ENCODE measurements at places on chromosomes 5 and 9.

DNA sequence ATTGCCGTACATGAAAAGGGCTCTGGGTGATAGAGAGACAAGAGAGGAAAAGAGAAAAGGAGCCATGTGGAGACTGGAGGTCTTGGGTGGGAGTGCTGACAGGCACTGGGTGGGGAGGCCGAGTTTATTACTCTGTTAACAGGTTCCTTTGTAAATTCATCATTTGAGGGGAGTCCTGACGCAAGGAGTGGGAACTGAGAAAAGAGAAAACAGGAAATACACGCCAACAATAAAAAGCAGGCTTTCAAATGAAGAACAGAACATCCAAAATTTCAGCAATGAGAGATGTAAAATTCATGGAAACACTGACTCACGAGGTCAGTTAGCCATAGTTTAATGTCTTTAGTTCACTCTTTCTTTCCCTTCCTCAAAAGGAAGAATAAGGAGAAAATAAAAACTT lies 342.8 kb downstream of the TMEM167A start:
- DNase-seq = no peak

GRCh38 chr5:110727025-110727314 lies 499 bp upstream of the TMEM232 start:
- no peak for DNase-seq

DNA sequence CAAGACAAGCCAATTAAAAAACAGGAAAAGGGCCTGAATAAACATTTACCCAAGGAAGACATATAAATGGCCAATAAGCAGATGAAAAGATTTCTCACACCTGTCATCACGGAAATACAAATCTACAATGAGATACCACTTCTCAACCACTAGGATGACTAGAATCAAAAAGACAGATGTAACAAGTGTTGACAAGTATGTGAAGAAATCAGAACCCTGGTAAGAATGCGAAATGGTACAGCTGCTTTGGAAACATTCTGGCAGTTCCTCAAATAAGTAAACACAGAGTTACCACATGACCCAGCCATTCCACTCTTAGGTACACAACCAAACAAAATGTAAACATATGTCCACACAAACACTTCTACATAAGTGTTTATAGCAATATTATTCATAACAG lies 32.5 kb downstream of the LEAP2 start:
- no peak for DNase-seq

- no peak for DNase-seq
Observed at GRCh38 chr5:11851416-11851815, 52.8 kb downstream of the CTNND2 start.

DNA sequence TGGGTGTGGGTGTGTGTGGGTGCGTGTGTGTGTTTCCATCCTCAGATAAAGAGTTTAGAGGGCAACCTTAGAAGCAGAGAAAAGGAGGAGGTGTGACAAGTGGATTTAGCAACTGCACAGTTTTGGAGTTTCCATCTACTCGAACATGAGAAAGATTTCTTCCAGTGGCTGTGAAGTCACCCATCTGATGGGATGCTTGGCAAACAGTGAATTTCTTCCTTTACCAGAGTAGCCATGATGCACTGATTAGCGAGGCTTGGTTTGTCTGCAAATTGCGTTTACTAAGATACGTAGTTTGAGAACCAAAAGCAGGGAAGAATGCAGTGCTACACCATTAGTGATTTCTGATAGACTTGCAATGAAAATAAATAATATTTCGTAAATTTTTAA lies 791 bp upstream of the STARD4 start:
- DNase-seq = no peak

DNA sequence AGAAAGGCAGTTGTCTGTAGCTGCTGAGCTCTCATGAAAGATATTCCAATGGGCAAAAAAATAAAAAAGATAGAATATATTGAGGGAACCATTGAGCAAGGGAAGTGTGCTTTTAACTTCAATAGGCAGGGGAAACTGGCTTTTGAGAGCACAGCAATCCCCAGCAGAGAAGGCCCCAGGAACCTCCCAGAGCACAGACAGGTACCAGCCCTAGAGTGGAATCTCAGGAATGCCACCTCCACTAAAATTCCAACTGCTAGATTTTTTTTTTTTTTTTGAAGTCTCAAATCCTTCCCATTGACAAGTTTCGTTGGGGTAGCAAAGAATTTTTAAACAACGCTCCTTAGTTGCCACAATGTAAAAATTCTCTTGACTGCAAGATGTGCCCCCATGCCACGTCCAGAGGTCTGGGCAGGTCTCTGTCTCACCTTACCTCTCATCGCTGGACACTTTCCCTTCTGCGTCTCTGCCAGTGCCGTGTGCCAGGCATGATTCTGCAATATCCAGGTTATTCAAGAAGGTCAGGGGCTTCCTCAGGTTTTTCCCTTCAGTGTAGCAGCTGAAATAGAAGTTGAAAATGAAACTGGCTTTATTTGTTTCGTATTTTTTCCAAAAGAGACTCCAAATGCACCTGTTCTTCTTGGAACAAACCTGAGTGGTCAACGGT lies 64.2 kb upstream of the IRX1 start:
- no peak for DNase-seq

DNA sequence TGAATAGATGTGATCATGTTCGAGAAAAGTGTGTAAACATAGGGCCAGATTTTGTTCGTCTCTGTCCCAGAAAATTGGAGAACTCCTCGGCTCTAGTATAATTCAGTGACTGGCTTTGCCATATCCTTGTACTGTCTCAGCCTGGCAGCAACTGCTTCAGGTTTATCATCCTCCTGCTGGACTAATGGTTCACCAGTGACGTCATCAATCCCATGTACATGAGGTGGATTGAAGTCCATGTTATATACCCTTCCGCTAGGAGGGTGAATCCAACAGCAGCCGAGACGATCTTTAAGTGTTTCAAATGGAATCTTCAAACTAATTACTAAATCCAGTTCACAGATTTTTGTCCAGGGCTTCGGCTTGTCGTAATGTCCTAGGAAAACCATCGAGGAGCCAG lies 17.1 kb upstream of the PLPP1 start:
- no peak for DNase-seq

GRCh38 chr5:7251132-7251531 lies 144.8 kb upstream of the ADCY2 start:
- no peak for DNase-seq

GRCh38 chr5:16411741-16412455 lies 53.7 kb downstream of the ZNF622 start:
- no peak for DNase-seq

DNA sequence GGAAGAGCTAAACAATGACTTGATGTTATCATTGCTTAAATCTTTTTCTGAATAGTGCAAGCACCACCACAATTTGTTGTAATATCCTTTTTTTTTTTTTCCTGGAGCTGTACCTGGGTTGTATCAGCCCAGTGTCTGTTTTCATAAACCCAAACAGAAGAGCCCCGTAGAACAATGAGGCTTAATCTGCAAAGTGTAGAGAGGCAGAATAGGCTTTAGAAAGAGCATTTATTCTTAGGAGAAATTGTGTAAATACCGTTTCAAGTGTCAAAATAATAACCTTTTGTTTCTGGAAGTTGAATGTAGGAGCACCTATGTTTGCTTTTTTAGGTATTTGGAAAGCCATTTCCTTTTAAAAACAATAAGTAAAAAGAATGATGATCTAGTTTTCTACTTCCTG lies 26.4 kb downstream of the RGS7BP start:
- DNase-seq = no peak

- DNase-seq = no peak
Observed at GRCh38 chr5:26791433-26791832, 247.0 kb downstream of the CDH9 start.

DNA sequence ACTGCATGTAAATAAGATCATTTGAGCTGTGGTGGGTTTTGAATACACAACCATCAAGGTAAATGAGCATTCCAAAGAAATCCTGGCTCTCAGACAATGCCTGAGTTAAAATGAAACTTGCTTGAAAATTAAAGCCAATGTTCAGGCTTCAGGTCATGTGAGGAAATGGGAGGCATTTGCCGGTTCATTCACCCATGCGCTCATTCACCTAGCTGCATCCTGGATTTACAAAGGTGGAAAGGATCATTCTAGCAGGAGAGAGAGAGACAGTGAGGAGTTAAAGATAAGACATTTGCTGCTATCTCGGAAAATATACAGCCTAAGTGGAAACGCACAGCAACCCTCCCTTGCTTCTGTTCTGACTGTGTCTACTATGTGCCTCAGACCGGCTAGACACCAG lies 143.8 kb upstream of the KLF4 start:
- DNase-seq = no peak

DNA sequence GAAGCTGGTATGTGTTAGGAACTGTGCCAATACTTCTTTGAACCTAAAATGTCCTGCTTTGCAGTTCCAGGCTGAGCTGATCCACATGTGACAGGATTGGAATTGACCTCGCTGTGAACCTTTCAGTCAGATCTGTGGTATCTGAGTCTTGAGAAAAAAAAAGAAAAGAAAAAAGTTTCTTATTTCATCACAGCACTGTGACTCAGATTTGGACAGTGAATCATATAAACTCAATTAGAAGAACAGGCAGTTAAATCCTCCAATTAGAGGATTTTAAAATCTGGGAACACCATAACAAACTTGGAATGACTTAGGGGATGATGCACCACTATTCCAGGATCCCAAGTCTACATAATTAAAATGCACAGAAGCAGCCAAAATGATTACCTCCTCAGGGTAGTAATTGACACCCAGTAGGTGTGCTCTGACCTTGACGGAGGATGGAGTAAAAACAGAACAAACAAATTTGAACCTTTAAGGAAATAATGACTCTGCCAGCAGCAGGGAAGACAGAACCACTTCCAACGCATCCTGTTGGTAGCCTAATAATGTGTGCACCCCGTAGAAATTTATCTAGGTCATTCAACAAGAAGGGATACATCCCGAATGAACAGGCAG lies 57.8 kb upstream of the RAI14 start:
- no peak for DNase-seq

DNA sequence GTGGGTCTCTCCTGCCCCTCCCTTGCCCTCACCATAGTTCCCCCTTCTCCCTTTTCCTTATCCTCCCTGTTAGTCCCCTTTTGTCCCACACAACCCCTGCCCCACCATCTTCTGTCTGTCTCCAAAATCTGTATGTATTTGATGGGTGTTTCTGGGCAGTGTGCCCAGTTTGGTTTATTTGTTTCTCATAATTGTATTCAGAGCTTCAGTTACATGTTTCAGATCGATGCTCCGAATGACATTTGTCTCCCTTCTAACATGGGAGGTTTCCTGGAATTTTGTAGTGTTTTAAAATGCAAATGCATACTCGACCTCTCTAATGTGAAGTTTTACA lies 22.2 kb downstream of the FBXL7 start:
- no peak for DNase-seq

DNA sequence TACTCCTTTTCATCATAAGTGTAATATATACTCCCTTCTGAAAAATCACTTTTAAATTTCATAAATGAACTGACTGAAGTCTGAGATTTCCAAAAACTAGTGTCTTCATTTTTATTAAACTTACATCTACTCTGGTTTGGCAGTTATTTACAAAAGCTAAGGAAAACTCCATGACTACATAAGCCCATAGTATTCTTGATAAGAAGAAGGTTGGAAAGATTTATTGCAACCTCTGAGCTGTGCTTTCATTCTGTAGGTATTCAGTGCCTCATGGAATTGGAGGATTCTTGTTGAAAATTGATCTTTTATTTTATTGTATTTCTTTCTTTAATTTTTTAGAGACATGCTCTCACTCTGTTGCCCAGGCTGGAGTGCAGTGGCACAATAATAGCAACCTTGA lies 41.7 kb downstream of the GNAQ start:
- no peak for DNase-seq

DNA sequence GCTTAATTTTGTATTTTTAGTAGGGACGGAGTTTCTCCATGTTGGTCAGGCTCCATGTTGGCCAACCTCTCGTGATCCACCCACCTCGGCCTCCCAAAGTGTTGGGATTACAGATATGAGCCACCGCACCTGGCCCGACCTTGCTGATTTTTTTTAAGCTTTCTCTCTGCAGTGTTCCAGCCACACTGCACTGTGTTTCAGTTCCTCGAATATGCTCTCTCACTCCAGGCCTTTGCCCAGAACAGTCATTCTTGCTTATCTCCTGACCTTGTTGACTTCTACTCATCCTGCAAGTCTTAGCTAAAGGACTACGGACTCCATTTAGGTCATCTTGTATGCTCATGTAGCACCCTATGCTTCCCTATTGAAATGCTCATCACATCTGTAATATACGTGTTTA lies 3.3 kb downstream of the SNAPC3 start:
- DNase-seq = no peak

- no peak for DNase-seq
Observed at GRCh38 chr5:93874491-93874890, 133.1 kb upstream of the POU5F2 start.

GRCh38 chr5:121937762-121938161 lies 24.0 kb upstream of the SRFBP1 start:
- no peak for DNase-seq

DNA sequence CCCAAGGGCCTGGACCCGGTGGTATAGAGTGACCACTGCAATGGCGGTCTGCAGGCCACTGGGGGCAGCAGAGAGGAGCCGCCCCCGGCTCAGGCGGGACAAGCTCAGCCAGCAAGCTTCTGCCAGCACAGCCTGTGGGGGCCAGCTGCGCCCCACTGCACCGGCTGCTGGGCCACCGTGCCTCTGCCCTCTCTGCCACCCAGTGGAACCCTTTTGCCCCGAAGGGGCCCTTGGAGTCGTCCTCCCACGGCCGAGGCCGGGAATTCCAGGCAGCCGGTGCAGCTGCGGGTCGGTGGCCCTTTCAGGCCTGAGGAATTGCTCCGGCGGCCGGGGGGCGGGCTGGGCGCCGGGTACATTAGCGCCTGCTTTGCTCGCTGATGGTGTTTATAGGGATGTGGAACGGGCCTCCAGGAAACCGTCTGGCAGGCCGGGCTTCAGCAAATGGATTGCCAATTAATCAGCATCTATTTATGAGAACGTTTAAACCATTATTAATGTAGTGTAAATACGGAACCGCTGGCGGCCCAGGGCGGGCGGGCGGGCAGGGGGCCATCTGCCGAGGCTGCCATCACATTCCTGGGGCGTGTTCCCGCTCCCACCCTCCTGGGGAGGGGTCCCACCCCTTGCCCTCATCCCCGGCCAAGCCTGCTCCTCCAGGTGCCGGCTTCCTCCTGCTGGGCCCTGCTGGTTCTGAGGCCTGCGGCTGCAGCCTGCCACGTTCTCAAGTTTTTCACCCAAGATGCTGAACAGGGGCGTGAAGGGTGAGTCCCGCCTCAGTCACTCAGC lies 127.4 kb downstream of the BARX1 start:
- DNase-seq = no peak

- no peak for DNase-seq
Observed at GRCh38 chr9:78365748-78366697, 69.1 kb downstream of the PSAT1 start.

DNA sequence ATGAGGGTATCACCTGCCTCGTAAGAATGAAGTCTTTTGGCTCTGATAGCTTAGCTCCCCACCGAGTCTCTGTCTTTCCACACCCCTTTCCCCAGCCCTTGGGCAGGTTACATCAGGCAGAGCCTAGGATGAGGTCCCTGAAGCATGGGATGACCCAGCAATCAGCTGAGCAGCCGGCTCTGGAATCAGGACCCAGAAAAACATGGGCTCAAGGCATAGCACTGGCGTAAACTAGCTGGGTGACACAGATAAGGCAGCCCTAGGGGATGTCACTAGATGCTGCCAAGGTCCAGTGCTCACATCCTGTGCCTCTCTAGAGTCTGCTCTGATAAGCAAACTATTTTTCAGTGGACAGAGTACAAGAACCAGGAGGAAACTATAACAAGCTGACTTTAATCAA lies 26.6 kb downstream of the IDNK start:
- DNase-seq = no peak
